NCI-H146 (cell line): ENCODE measurements at places on chromosomes 1 and 21.

- DNase-seq = no peak
Measured at GRCh38 chr1:22553104-22553880, 10.0 kb upstream of the EPHA8 start.

- DNase-seq = no peak
Measured at GRCh38 chr1:47432071-47433036, 5.5 kb upstream of the FOXD2 start.

DNA sequence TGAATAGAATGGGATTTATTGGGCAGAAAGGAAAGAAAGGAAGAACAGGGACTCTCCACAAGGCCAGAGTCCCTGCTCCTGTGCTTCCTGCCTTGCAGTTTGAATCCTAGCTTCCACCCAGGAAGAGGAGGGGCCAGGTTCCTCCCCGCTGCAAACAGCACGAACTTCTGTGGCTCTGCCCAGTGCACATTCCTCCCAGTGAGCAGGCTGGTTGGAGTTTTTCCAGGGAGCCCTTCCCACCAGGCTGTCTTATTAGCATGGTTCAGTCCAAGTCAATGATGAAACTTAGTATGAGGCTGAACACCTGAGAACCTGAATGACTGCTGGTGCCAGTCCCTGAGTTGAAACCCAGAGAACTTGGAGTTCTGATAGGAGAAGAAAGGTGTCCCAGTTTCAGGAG is 247.2 kb downstream of the DUSP10 start:
- no peak for DNase-seq

- peak; percentile 68 for DNase-seq
Measured at GRCh38 chr1:84847253-84848250, 45.5 kb downstream of the LPAR3 start.

GRCh38 chr1:106290805-106291501 is 765.5 kb upstream of the PRMT6 start:
- DNase-seq = peak; percentile 27

- no peak for DNase-seq
Measured at GRCh38 chr1:177849579-177850290, 120.1 kb downstream of the SEC16B start.

- DNase-seq = no peak
Measured at GRCh38 chr21:41398251-41398650, 27.8 kb upstream of the MX1 start.

- no peak for DNase-seq
Measured at GRCh38 chr1:112507336-112507735, 1.4 kb upstream of the WNT2B start.

GRCh38 chr1:150628766-150629114 is 672 bp downstream of the ENSA start:
- no peak for DNase-seq

- DNase-seq = no peak
Measured at GRCh38 chr1:180311011-180311730, 81.1 kb downstream of the LHX4 start.
